ENCODE measurements at places on chromosomes 12 and 14.

DNA sequence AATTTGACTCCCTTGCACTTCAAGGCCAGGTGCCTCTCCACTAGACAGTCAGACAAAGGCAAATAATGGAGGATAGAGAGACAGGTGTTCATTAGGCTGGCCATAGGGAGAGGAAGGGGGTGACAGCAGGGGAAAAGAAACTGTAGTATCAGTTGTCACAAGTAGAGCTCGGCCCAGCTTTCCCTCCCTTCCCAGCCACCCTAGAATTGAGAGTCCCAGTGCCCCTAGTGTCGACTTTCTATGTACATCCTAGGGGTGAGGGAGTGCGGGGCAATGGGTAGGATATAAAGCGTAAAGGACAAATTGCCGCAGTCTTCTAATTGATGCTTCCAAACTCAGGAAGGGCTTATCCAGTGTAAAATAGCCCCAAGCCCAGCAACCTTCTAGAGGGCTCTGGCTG is 39.0 kb downstream of the BAZ2A start:
- no peak for DNase-seq

GRCh38 chr14:69441948-69442347 is 42.6 kb upstream of the PLEKHD1 start:
- no peak for DNase-seq

DNA sequence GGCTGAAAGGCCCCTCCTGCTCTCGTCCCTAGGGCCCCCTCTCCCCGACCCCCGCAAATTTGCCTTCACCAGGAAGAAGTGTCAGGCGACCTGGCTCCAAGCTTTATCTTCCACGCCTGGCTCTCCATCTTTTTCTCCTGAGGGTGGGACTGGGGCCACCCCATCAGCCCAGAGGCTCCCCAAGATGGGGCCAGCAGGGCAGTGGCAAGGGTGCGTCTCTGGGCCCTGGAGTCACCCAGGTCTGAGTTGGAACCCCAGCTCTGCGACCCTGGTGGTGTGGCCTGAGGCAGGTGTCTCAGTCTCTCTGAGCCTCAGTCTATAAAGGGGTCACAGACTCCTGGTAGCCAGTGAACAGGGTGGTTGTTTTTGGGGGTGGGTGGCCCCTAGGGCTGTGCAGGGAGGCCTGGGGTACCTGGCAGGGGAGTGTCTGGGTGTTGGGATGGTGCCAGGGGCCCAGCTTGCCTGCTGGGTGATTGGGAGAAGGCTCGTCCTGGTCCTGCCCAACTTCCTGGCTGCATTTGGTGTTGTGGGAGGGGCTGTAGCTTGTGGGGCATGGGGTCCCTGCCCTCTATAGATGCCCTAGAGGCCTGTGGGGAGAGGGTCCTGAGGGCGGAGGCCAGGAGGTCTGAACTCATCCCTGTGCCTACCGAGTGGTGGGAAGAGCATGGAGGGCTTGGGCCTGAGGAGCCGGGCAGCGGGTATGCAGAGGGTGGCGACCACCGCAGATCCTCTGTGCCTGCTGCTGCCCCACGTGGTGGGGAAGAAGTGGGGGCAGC is 7.6 kb downstream of the KIF26A start:
- no peak for DNase-seq

DNA sequence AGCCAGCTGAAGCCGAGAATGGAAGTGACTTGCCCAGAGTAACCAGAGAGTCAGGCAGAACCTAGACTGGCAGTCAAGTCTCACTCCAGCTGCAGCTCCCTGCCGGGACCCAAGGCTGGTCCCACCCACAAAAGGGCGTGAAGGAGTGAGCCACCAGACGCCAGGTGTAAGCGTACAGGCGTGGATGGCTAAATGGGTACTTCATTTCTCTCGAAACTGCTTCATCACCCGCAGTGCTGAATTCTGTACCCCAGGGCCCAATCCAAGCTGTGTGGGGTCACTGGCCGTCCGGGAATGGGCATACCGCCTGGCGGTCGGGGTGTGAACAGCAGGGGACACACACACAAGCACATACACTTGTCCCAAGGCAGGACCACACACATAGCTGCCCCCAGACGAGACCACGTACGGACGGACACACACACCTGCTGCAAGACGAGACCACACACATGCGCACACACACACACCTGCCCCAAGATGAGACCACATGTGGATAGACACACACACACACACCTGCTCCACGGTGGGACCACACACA is 34.8 kb downstream of the DEGS2 start:
- no peak for DNase-seq

GRCh38 chr14:75934998-75935628 is 46.7 kb downstream of the TGFB3 start:
- DNase-seq: no peak

- no peak for DNase-seq
Observed at GRCh38 chr12:121352682-121353018, 439 bp upstream of the ANAPC5 start.

GRCh38 chr12:25054783-25055144 is 105.9 kb upstream of the BCAT1 start:
- DNase-seq: peak; percentile 75
